Endothelial cell of umbilical vein (primary cell): ENCODE measurements at places on chromosomes 7 and 10. TPM values are rescaled to one million over a fixed set of nuclear protein-coding genes. Genes with fewer than 3 reads are reported as not detected.

The CPED1 gene
- 0.22 and 0.32 TPM in 2 replicates for total RNA-seq

- H3K27me3 ChIP-seq, result no peaks in the 10 kb centered on the region
- no peak overlapping the region for H3K27ac ChIP-seq
- H3K4me1 ChIP-seq, result peaks cover 9% of the 10 kb centered on the region
- no peak overlapping the region for H3K4me3 ChIP-seq
- H3K36me3 ChIP-seq, result no peaks in the 10 kb centered on the region
Observed at GRCh38 chr7:144812379-144813283, 23.2 kb downstream of the TPK1 start.

- no peaks in the 10 kb centered on the region for H3K36me3 ChIP-seq
- no peak for DNase-seq
- peak overlapping the region; percentile 77 for H3K27ac ChIP-seq
- H3K27me3 ChIP-seq, result no peaks in the 10 kb centered on the region
Observed at GRCh38 chr10:77159538-77160110, 478.0 kb downstream of the KCNMA1 start.

- H3K4me1 ChIP-seq, result peaks cover 22% of the 10 kb centered on the region
- DNase-seq, result peak; percentile 49
- no peaks in the 10 kb centered on the region for H3K36me3 ChIP-seq
- H3K27me3 ChIP-seq, result no peaks in the 10 kb centered on the region
- peak overlapping the region; percentile 52 for H3K27ac ChIP-seq
- H3K4me3 ChIP-seq, result peak overlapping the region; percentile 99
Observed at GRCh38 chr7:92246360-92247101, 757 bp downstream of the ANKIB1 start.

- H3K27ac ChIP-seq, result no peak overlapping the region
- H3K36me3 ChIP-seq, result no peaks in the 10 kb centered on the region
- no peak for DNase-seq
Observed at GRCh38 chr10:19762026-19762425, 54.2 kb upstream of the PLXDC2 start.

- DNase-seq, result peak; percentile 91
- peak overlapping the region; percentile 82 for H3K4me3 ChIP-seq
- no peaks in the 10 kb centered on the region for H3K36me3 ChIP-seq
- H3K27me3 ChIP-seq, result no peaks in the 10 kb centered on the region
Observed at GRCh38 chr10:113680190-113681111, 739 bp downstream of the CASP7 start.

The NEURL1 gene
- total RNA-seq, result 0.22 and 0.30 TPM in 2 replicates

DNA sequence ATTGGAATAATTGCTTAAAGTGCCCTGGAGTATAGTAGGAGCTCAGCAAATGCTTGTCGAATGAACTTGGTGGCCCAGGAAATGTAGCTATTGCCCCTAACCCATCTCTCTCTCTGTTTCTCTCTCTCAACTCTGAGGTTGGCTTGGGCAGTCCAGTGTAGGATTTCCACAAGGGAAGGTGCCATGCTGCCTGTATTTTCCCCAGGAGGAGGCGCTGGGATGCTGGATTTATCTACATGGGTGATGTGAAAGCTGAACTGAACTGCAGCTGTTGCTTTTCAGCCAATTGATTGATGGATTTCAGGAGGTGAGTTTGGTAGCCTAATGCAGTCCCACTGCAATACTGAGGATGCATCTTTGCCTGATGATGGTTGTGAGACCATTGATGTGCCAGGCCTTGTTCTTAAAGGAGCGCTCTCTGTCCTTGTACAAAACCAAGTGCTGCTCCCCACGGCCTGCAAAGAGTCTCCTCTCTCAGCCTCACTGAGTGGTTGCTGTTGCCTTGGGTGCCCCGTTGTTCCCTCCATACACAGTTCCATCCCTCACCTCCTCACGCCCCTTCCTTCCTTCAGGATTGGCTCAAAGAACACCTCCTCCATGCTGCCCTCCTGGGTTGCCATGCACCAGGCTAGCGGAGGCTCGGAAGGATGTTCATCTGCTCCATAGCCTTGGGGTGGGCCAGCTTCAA lies 200.6 kb downstream of the GLRX3 start:
- no peaks in the 10 kb centered on the region for H3K27me3 ChIP-seq
- no peaks in the 10 kb centered on the region for H3K4me1 ChIP-seq
- no peak overlapping the region for H3K4me3 ChIP-seq
- no peaks in the 10 kb centered on the region for H3K36me3 ChIP-seq
- no peak for DNase-seq
- no peak overlapping the region for H3K27ac ChIP-seq

The CRYGN gene
- not detected in 2 replicates for total RNA-seq

The EGR2 gene
- total RNA-seq, result 0.46 and 0.67 TPM in 2 replicates

The UNCX gene
- total RNA-seq, result not detected in 2 replicates

GRCh38 chr10:62597226-62597625 lies 207.3 kb upstream of the ADO start:
- no peak overlapping the region for H3K27ac ChIP-seq
- no peaks in the 10 kb centered on the region for H3K36me3 ChIP-seq
- no peak for DNase-seq
- H3K27me3 ChIP-seq, result peaks cover 6% of the 10 kb centered on the region

GRCh38 chr7:44056681-44057080 lies 8.7 kb downstream of the PGAM2 start:
- H3K36me3 ChIP-seq, result peaks cover 57% of the 10 kb centered on the region
- H3K27ac ChIP-seq, result no peak overlapping the region
- H3K4me1 ChIP-seq, result no peaks in the 10 kb centered on the region
- H3K27me3 ChIP-seq, result no peaks in the 10 kb centered on the region
- no peak overlapping the region for H3K4me3 ChIP-seq

GRCh38 chr7:125253452-125254190 lies 324.0 kb upstream of the POT1 start:
- no peak overlapping the region for H3K27ac ChIP-seq
- DNase-seq, result no peak
- no peaks in the 10 kb centered on the region for H3K4me1 ChIP-seq
- no peak overlapping the region for H3K4me3 ChIP-seq
- no peaks in the 10 kb centered on the region for H3K36me3 ChIP-seq

- H3K4me3 ChIP-seq, result peak within 1 kb of the TSS; percentile 16
- no peak for DNase-seq
- H3K4me1 ChIP-seq, result no peaks in the 10 kb centered on the region
- no peaks in the 10 kb centered on the region for H3K36me3 ChIP-seq
Observed at GRCh38 chr10:77637532-77638320, at the start of gene KCNMA1. KCNMA1 (minus strand) TSS chr10:77637808.

The FAM20C gene
- 34.5 and 44.4 TPM in 2 replicates for total RNA-seq

The WDR11 gene
- total RNA-seq, result 58.9 and 73.9 TPM in 2 replicates

GRCh38 chr10:99682752-99683151 lies 23.4 kb downstream of the ENTPD7 start:
- H3K36me3 ChIP-seq, result peaks cover 4% of the 10 kb centered on the region
- H3K4me3 ChIP-seq, result no peak overlapping the region
- no peaks in the 10 kb centered on the region for H3K27me3 ChIP-seq
- no peaks in the 10 kb centered on the region for H3K4me1 ChIP-seq

GRCh38 chr7:131034166-131034881 lies 293.4 kb upstream of the MKLN1 start:
- no peak overlapping the region for H3K4me3 ChIP-seq
- DNase-seq, result no peak
- H3K27ac ChIP-seq, result no peak overlapping the region
- no peaks in the 10 kb centered on the region for H3K36me3 ChIP-seq
- H3K4me1 ChIP-seq, result peaks cover under 1% of the 10 kb centered on the region

The TRIL gene
- total RNA-seq, result 0.97 and 1.8 TPM in 2 replicates

DNA sequence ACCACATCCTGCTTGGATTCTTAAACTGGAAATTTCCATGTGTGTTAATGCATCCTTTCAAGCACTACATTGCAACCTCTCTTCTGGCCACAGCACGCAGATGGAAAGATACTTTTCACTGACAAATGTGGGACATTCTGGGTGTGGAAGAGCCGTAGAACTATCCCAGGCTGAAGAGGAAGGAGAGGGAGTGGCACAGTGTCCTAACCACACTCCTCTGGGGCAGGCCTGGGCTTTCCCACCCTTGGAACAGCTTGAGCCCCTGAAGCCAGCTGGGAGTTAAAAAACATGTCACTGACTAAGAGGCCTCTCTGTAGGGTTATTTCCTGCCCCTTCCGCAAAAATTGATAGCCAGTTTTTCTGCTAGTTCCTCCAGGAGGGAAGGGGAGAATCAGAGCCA lies 34.0 kb upstream of the DNMBP start:
- H3K36me3 ChIP-seq, result no peaks in the 10 kb centered on the region
- H3K4me1 ChIP-seq, result peaks cover 19% of the 10 kb centered on the region
- no peak overlapping the region for H3K4me3 ChIP-seq

GRCh38 chr7:96786998-96787395 lies 77.4 kb upstream of the SEM1 start:
- no peak overlapping the region for H3K27ac ChIP-seq
- H3K4me3 ChIP-seq, result no peak overlapping the region
- H3K27me3 ChIP-seq, result no peaks in the 10 kb centered on the region
- no peaks in the 10 kb centered on the region for H3K36me3 ChIP-seq
- no peaks in the 10 kb centered on the region for H3K4me1 ChIP-seq
- DNase-seq, result no peak

The SEMA3C gene
- 0.09 and 0.18 TPM in 2 replicates for total RNA-seq

DNA sequence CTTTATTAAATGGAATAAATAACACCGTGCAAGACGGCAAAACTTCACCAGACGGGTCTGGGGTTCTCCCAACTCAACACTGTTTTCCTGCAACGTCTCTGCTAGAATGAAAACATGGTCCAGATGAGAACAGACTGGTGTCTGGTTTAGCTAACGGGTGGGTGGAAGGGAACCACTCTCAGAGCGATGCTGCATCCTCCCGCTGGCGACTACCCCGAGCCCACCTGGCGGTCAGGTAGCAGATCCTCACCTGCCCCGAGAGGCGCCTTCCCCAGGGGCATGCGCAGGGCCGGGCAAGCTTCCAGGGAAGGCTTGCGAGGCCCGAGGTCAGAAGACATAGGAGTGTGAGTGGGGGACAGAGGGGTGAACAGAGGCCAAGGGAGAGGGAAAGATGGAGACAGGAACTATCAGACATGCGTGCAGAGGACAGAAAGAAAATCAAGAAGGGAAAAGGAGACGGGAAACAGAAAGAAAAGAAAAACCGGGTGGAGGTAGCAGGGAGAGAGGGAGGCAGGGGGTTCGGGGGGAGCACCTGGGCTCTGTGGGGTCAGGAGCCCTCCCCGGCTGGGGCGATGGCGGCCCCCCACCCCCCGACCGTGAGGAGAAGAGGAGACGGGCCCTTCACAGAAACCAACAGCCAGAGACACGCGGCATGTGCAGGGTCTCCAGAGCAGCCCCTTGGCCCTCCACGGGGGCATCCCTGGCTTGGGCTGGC lies 222.0 kb downstream of the MAD1L1 start:
- DNase-seq, result no peak
- H3K27ac ChIP-seq, result no peak overlapping the region
- no peaks in the 10 kb centered on the region for H3K4me1 ChIP-seq
- H3K4me3 ChIP-seq, result no peak overlapping the region

The CPA2 gene
- total RNA-seq, result not detected in 2 replicates
